ENCODE measurements at places on chromosomes 16 and 17.

DNA sequence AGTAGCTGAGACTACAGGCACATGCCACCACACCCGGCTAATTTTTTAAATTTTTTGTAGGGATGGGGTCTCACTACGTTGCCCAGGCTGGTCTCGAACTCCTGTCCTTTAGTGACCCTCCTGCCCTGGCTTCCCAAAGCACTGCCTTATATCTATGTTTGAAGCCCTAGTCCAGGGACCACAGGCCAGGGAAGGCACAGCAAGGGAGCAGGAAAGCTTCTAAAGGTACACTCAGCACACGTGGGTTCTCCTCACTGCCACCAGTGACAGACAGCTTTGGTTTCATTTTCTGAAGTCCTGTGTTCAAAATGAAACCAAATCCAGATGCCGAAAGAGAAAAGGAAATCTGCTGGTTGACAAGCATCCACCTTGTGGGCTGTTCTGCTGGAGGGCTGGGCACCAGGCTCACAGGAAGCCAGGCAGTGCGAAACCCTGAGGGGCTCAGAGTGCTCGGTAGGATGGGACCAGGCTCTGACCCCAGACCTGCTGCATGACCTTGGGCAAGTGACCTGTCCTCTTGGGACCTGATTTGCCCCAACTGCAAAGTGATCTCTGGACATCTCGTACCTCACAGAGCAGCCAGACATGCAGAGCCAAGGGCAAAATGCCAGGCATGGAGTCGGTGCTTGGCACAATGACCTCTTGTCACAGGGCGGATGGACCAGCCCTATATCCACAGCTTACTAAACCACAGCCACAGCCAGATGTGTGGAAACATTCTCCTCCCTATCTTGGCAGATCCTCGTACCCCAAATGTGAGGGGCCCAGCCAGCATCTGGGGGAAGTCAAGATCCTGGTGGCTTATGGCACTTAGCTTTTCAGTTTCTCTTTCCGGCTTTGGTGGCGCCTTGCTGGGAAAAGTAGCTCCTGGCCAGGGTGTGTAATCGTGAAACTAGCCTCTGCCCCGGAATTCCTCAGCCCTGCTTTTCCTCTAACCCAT is 2.8 kb upstream of the SOCS1 start:
- DNase-seq: no peak

DNA sequence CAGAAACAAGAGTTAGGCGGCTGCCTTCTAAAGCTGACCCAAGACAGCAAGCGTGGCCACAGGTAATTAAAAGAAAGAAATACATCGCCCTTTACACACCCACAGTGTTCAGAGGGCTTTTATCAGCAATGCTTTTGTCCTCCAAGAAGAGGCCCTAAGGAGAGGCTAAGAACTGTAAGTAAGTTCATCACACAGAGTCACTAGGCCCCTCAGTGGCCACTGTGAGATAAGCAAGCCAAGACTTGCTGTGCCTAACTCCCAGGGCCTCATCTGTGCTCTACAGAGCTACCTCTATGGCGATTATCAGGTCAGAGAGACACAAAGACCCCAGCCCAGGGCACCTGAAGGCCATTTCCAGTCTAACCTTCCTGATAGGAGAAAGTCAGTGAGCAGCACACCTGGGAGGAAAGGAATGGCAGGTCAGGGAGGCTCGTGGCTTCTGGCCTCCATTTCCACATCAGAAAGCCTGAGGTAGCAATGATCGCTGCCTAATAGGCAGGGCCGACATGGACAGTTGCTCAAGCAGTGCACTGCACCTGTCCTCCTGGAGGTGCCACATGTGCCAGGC is 545.2 kb upstream of the CDH11 start:
- no peak for DNase-seq

- DNase-seq: no peak
Measured at GRCh38 chr17:6498356-6498755, 54.1 kb downstream of the PIMREG start.

DNA sequence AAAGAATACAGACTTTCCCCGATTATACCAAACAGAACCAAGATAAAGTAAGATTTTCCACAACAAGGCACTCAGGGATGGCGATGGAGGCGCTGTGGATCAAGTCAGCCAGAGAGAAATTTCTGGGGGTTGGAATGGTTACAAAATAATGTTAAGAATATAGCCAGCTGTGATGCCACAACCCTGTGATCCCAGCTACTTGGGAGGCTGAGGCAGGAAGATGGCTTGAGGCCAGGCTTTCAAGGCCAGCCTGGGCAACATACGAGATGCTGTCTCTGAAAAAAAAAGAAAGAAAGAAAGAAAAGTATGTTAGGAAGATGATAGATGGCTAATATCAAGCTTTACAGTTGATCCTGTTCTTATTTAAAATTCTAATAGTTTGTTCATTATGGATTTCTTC is 10.6 kb upstream of the ALOX12 start:
- no peak for DNase-seq

GRCh38 chr17:7042501-7043181 is 1.3 kb downstream of the SLC16A11 start:
- peak; percentile 37 for DNase-seq

GRCh38 chr16:21708533-21709115 is 44.9 kb downstream of the OTOA start:
- DNase-seq: peak; percentile 90

GRCh38 chr17:1255041-1255440 is 15.2 kb upstream of the BHLHA9 start:
- DNase-seq: no peak

GRCh38 chr16:11056090-11056992 is 112.0 kb downstream of the CLEC16A start:
- no peak for DNase-seq

DNA sequence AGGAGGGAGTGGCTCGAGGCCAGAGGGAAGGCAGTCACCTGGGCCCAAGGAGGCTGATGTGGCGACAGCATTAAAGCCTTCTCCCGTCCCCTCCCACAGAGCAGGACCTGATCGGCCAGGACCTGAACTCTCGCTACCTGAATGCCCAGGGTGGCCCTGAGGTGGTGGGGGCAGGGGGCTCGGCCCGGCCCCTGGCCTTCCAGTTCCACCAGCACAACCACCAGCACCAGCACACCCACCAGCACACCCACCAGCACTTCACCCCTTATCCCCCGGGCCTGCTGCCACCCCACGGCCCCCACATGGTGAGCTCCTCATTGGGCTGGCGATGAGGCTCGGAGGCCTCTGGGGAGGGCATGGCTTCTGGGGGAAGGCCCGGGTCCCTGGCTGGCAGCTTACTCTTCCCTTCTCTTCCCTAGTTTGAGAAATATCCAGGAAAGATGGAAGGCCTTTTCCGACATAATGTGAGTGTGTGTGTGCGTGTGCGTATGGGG is 6.4 kb downstream of the FBRS start:
- DNase-seq: no peak

DNA sequence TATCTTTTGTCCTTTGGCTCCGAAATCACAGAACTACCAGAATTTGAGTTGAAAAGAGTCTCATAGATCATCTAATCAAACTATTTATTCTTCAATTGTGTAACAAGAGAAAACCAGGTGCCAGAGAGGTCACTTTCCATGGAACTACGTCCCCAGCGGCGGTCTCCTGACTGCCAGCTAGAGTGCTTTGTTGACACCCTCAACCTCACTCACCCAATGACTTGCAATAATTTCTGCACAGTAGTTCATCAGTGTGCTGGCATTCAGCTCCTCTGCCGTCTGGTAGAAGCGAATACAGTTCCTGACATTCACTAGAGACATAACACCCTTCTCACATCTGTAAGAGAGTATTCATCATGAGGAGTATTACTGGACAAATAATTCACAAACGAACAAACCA is 54.2 kb downstream of the ANKFY1 start:
- DNase-seq: no peak

DNA sequence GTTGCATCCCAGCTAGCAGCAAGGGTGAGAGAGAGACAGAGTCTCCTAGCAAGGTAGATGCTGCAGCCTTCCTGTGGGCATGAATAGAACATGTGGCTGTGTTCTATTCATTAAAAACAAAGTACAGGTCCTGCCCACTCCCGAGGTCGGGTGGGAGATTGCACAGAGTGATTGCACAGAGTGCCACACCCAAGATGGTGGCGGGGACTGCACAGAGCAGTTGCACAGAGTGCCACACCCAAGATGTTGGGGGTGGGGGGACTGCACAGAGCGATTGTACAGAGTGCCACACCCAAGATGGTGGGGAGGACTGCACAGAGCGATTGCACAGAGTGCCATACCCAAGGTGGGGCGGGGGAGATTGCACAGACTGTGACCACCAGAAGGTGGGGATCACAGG is 410.8 kb upstream of the EEF2KMT start:
- DNase-seq: no peak

DNA sequence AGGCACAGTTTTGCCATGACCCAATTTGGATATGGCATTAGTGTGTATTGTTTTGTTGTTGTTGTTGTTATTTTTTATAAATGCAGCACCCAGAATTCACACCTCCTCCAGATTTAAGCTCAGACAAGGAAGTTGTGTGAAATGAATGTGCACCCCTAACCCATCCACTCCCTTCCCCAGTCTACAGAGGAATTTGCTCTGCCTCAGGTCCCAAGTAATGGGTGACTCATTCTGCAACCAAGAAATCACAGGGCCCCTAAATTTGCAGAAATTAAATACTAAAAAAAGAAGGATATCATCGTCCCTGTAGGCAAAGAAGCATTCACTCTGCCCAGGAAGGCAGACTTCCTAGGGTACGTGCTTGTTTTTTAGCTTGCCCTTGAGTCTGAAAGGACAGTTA is 62.3 kb downstream of the CLEC16A start:
- no peak for DNase-seq

- DNase-seq: no peak
Measured at GRCh38 chr17:16593356-16594102, 24.5 kb upstream of the ZNF287 start.

GRCh38 chr17:47792979-47793378 is 28.6 kb downstream of the OSBPL7 start:
- no peak for DNase-seq

DNA sequence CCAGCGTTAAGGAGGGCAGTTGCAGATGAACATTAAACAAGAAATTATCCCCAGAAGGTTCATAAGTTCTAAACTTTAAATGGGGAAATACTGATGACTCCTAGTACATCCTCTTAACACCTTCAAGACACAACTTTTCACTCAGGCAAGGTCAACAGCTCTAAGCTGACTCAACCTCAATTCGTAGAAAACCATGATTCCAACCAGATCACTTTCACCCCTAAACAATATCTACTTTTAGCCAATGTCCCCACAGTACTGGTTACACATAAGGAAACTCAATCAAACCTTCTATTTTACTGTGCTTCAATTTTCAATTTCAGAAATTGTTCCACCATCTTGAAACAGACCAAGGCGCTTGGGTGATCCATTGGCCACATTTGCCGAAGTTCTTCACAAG is 2.3 kb downstream of the CDYL2 start:
- no peak for DNase-seq
